Small intestine (tissue), 16 donors: ENCODE measurements at places on chromosomes 5 and 9.

- DNase-seq = no peak
Measured at GRCh38 chr9:8589476-8589875, 789.9 kb upstream of the DMAC1 start.

DNA sequence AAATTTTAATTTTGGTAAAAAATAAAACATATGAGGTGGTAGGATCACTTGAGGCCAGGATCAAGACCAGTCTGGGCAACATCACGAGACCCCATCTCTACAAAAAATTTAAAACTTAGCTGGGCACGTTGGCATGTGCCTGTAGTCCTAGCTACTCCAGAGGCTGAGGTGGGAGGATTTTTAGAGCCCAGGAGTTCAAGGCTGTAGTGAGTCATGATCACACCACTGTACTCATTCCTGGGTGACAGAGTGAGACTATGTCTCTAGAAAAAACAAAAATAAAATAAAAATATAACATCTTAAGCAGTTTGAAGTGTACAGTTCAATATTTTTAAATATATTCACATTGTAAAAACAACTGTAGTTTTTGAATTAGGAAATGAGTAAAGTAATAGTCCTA is 108.3 kb downstream of the SMIM15 start:
- no peak for DNase-seq

- DNase-seq = no peak
Measured at GRCh38 chr5:74519679-74520078, 120.8 kb downstream of the ENC1 start.

- DNase-seq = peak; percentile 83
Measured at GRCh38 chr5:38809388-38810359, 36.1 kb upstream of the OSMR start.

- no peak for DNase-seq
Measured at GRCh38 chr5:44358421-44358820, 30.8 kb downstream of the FGF10 start.

DNA sequence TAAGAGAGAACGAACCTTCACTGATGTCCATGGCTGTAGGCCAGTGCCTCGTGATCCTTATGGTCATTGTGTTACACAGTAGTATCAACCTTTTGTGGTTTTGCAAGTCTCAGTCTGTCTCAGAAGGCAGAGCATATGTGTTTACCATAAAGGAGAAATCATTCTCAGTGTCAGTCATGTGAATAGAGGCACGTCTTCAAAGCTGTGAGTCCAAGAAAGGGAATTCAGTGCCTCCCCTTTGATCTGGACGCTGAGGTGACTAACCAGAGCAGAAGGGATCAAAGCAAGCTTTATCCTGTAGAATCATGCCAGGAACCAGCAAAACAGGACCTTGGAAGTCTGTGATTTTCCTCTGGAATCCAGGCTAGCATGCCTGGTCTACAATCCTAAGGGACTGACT is 433.9 kb downstream of the DNAH5 start:
- DNase-seq = no peak

DNA sequence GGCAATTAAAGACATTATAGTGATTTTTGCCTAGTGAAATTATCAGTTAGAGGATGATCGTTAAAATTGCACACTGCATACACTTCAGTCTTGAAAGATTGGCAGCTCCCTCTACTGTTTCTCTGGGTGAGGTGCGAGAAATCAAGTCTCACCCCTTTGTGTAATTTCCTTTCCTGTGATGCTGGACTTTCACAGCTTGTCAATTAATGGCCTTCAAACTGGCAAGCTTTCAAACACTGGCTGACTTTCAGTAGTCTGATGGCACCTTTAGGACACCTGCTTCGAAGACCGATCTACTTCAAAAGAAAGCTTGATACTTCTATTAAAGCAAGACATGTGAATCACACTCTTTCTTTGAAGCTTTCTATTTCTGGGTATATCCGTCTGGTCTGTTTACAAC is 706.7 kb upstream of the PTPRD start:
- no peak for DNase-seq

GRCh38 chr9:36880075-36880474 is 154.0 kb downstream of the PAX5 start:
- DNase-seq = no peak

DNA sequence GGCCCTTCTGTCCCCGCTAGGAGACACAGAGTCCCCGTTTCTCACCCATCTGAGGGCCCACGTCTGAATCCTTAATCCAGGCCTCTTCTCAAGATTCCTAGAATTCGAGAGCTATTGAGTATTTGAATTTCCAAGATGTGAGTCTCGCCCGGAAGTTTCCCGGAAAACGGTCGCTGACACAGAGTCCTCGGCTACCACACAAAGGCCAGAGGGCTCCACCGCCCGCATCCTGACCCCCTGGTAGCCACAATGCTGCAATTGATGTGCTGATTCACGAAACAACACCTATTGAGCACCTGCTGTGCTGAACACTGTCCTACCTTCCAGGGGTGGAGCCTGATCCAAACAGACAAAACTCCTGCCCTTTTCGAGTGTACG is 670 bp upstream of the FBP1 start:
- no peak for DNase-seq

DNA sequence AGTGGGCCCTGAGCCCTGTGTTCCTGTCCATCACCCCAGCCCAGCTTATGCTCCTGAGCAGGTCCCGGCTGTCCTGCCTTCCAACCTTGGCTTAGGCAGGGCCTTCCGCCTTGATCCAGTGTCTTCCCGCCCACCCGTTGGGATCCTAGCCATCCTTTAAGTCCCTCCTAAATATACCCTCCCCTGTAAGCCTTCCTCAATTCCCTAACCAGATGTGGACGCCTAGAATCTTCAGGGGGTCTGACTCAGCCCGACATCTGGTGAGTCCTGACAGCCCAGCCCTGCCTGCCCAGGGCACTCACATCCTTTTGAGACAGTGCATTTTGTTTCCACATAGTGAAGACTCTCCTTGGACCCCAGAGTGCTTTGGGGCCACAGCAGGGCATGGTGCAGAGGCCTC is 23.7 kb downstream of the SLC6A7 start:
- no peak for DNase-seq

DNA sequence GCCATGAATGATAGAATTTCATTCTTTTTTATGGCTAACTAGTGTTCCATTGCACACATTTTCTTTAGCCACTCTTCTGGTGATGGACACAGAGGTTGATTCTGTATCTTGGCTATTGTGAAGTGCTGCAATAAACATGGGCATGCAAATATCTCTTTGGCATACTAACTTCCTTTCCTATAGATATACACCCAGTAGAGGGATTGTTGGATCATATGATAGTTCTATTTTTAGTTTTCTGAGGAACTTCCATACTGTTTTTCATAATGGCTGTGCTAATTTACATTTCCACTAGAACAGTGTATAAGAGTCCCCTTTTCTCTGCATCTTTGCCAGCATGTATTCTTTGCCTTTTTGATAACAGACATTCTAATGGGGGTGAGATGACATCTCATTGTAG is 50.4 kb upstream of the CDK5RAP2 start:
- DNase-seq = no peak

DNA sequence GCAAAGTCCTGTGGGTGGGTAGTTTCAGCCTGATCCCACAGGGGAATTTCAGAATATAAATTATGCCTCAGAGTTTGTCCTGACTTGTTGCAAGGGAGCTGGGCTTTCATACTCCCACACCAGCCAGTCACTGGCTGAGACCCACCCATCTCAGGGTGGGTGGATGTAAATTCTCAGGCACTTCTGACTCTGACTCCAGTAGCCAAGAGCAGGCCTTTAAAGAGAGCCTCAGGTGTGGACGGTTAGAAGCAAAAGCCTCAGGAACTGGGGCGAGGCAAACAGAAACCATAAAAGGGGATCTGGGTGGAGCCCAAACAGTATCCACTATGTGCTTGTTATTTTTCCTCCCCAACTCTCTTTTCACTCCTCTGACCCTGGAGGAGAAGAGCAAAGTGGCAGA is 28.6 kb upstream of the FBXW11 start:
- no peak for DNase-seq
